Stimulated activated naive CD8-positive, alpha-beta T cell treated with anti-CD3 and anti-CD28 coated beads, Interleukin-15, amount 100 ng/mL, for 72 hours (primary cell): ENCODE measurements at places on chromosomes 11 and 22.

DNA sequence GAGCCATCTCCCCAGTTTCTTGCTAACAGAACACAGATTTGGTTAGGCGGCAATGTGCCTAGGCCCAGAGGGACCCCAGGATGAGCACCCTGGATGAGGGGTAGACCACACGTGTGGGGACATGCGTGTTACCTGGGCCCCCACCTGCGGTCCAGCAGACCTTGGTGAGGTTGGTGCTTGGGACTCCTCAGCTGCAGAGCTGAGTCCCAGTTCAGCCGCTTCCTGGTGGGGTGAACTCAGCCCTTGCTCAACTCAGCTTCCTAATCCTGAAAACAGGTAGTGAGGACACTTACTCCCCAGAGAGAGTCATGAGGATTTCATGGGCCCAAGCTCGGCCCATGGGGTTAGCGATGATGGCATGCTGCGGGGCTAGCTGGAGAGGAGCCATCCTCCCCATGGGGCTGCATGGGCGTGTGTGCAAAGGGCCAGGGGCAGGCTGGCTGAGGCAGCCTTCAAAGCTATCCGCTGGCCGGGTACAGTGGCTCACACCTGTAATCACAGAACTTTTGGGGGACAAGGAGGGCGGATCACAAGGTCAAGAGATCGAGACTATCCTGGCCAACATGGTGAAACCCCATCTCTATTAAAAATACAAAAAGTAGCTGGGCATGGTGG, 46.9 kb upstream of the SHISAL1 start:
- no peak for DNase-seq

GRCh38 chr11:114136686-114137640, 77.5 kb downstream of the ZBTB16 start:
- no peak for DNase-seq

GRCh38 chr22:19767427-19768341, 7.1 kb downstream of the TBX1 start:
- DNase-seq, result no peak

- DNase-seq, result no peak
These were observed 469.9 kb downstream of the MN1 start for GRCh38 chr22:27331526-27332281.

GRCh38 chr22:37301144-37301830, 19.0 kb downstream of the CYTH4 start:
- no peak for DNase-seq

DNA sequence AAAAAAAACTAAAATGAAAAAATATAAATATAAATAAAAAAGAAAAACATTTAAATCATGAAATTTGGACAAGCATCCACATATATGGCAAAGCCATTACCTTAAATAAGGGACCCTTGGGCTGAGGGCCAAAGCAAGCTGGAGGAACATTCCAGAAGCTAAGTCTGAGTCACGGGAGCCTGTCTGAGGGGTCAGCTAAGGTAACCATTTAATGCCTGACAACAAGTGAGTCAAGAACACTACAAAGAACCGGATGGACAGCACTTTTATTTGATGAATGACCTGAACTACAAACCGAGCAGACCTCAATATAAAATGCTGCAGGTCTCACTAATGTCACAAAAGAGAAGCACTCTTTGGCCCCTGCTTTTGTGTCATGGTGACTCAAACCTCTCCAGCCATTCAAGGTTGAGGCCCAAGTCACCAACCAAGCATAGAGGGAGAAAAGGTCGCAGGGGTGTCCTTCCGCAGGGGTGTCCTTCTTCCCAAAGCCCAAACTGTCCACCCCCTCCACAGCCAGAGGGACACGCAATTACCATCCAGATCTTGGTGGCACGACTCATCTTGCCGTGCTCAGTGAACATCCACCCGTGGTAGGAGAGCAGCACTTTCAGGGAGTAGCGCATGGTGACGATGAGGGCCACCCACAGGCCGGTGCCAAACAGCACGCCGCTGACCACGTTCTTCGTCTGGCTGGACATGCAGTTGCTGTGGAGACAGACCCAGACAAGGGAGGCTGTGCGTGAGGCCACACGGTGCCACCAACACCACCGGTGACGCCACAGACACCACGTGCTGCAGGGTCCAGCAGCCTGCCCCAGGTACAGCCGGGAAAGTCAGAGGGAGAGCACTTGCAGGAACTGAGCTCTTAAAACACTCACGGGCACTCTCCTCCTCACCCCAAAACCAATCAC, 34.5 kb downstream of the CPT1A start:
- no peak for DNase-seq

DNA sequence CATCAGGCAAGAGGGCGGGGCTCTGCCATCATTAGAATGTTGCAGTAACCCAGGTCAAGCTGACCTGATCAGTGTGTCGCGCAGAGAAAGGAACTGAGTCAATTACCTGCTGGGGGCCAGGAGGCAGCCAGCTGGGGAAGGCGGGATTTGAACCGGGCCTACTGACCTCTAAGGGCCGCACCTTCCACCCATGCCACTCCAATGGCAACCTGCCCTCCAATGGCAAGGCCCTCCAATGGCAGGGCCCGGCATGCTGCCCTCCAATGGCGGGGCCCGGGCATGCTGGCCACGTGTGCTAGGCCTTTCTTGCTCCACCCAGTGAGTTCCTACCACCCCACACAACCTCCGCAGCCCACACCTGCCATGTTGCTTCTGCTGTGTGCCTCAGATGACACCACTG, 407.6 kb downstream of the CTTN start:
- no peak for DNase-seq
